Stimulated activated CD8-positive, alpha-beta memory T cell treated with anti-CD3 and anti-CD28 coated beads, Interleukin-7, amount 100 ng/mL, for 1 hour (primary cell): ENCODE measurements at places on chromosomes 5 and 9.

DNA sequence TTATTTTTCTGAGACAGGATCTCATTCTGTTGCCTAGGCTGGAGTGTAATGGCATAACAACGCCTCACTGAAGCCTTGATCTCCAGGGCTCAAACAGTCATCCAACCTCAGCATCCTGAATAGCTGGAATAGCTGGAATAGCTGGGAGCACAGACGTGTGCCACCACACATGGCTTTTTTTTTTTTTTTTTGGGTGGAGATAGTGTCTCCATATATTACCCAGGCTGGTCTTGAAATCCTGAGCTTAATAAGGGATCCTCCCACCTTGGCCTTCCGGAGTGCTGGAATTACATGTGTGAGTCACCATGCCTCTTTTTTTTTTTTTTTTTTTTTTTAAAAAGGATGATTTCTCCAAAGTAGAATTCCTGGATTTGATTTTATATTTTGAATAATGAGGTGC is 60.7 kb downstream of the NSD1 start:
- DNase-seq = no peak

DNA sequence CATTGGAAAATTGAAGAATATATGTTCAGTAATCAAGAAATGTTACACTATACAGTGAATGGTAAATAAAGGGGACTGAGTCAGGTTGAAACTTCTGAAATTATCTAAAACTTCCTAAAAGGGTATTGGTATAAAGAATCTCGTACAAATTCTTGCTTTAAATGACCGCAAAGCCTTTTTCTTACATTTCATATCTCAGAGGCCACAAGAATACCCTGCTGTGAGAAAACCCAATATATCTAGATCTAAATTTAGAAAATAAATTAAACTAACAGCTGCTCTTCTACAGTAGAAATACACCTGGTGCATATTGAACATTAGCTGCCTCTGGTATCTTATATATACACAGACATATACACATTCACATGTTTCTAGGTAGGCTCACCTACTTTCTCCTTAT is 221.7 kb downstream of the PCSK5 start:
- no peak for DNase-seq

- DNase-seq = no peak
These were observed 39.7 kb upstream of the COL15A1 start for GRCh38 chr9:98903961-98904411.

DNA sequence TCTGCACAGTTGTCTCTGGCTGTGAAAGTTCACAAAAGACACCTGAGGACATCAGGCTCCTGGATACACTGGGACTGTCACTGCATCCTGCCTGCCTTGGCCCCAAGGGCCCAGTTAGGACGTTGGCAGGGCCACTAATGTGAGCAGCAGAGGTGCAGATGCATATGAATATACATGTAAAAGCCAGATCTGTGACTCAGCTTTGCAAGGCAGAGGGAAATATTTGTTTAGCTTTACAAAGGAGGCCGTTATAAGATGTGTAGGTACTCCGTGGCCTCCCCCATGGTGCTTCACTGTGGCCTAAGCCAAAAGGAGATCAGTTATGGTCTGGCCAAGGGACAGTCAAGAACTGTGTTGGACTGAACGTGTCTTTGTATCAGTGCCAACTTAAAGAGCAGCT is 4.1 kb upstream of the C1QTNF3 start:
- DNase-seq = no peak

GRCh38 chr5:180553530-180553929 is 37.8 kb downstream of the SCGB3A1 start:
- no peak for DNase-seq

- DNase-seq = no peak
These were observed 150.2 kb upstream of the PHYKPL start for GRCh38 chr5:178382754-178383164.

DNA sequence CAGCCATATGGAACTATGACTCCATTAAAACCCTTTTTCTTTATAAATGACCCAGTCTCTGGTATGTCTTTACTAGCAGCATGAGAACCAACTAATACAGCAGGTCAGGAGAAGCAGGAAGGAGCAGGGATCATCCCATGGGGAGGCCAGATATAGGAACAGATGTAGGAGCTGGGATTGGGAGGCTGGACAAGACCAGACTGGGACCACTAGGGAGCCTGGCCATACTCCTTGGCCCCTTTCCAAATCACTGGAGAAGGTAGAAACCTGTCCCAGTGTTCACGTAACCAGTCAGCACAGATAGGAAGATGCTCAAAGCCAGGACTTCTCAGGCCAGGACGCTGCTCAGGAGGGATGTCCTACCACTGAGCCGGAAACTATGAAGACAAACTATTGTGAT is 95.5 kb downstream of the LMX1B start:
- DNase-seq = no peak

DNA sequence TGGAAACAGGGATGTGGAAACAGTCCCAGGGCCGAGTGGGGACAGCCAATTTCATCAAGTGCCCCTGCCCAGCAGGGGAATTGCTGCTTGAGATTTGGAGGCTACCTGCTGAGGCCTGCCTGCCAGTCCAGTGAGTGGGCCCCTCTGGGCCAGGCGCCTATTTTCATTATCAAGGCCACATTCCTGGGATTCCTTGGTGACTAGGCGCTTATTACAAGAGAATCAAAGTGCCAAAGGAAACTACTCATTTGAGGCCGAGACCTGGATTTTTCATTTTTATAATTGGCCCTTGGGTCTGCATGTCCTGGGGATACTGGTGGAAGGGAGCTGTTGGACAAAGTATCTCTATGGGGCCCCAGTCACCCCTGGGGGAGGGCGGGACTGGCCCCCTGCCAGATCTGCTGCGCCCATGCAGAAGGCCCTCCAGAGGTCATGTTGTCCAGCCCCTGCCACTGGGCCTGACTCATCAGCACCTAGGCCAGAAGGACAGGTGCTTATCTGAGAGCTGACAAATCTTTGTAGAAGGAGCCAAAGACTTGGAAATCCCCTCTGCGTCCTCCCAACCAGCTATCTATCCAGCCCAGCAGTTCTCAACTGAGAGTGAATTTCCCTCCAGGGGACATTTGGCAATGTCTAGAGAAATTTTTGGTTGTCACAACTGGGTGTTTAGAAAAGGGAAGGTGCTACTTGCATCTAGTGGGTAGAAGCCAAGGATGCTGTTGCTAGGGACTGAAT is 45.6 kb downstream of the FOXI1 start:
- no peak for DNase-seq

DNA sequence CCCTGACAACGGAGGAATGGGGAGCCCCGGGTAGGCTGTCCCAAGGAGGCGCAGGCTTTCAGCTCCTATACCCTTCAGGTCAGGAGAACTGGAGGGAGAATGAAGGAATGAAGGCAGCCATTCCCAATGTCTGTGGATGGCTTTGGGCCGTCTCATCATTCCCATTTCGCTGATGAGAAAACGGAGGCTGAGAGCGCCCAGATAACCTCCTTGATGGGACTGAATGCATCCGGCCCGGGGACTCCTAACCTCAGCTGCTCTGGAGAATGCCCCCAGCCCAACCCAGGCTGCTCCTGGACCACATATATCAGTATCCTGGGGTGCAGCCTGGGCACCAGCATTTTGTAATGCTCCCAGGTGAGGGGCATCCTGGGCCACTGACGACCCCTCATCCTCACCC is 52.6 kb upstream of the RNU6ATAC start:
- DNase-seq = no peak
